ENCODE measurements at places on chromosomes 11 and 22.
A peak's percentile ranks its signal among the peaks of the same experiment; 100 is the strongest.

- no peak for DNase-seq
Measured at GRCh38 chr22:46092011-46092410, 58.3 kb upstream of the PPARA start.

- DNase-seq: no peak
Measured at GRCh38 chr11:122920579-122920978, 38.0 kb downstream of the JHY start.

DNA sequence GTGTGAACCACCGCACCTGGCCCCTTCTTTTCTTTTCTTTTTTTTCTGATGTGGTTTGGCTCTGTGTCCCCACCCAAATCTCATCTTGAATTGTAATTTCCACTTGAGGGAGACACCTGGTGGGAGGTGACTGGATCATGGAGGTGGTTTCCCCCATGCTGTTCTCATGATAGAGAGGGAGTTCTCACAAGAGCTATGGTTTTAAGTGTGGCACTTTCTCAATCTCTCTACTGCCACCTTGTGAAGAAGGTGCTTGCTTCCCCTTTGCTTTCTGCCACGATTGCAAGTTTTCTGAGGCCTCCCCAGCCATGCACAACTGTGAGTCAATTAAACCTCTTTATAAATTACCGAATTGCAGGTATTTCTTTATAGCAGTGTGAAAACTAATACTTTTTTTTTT is 4.9 kb upstream of the TCN2 start:
- no peak for DNase-seq

GRCh38 chr11:114237321-114238280 is 58.6 kb upstream of the NNMT start:
- no peak for DNase-seq

GRCh38 chr11:132972565-132972964 is 559.7 kb downstream of the OPCML start:
- DNase-seq: no peak

- DNase-seq: no peak
Measured at GRCh38 chr11:106925245-106925644, 93.0 kb downstream of the GUCY1A2 start.

- DNase-seq: peak; percentile 30
Measured at GRCh38 chr11:75706260-75706729, 11.3 kb upstream of the MOGAT2 start.

DNA sequence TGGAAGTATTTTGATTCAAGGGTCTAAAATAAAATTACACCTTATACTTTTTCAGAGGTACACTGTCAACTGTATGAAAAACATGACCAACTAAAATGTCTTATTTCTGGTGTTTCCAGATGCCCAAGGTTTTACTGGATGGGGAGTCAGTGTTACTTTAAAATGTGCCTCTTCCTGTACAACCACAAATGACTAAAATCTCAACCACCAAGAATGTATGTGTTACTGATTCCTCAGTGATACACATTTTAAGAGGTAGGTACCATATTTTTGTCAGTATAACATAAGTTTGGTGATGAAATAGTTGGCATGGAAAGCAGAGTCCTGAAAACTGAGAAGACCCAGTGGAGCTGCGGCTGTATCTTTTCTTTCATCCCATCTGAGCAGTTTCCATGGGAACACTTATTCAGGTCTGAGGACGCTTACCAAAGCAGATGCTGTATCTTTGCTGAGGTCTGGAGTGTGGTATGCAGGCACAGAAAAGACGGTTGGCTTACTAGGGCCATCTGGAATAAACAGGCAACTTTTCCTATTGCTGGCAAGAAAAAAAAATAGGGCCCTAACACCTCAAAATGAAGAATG is 21.2 kb upstream of the TP53AIP1 start:
- no peak for DNase-seq

GRCh38 chr11:117586392-117586791 is 210.6 kb downstream of the DSCAML1 start:
- DNase-seq: no peak

- DNase-seq: no peak
Measured at GRCh38 chr22:49946612-49947295, 13.8 kb upstream of the PIM3 start.

DNA sequence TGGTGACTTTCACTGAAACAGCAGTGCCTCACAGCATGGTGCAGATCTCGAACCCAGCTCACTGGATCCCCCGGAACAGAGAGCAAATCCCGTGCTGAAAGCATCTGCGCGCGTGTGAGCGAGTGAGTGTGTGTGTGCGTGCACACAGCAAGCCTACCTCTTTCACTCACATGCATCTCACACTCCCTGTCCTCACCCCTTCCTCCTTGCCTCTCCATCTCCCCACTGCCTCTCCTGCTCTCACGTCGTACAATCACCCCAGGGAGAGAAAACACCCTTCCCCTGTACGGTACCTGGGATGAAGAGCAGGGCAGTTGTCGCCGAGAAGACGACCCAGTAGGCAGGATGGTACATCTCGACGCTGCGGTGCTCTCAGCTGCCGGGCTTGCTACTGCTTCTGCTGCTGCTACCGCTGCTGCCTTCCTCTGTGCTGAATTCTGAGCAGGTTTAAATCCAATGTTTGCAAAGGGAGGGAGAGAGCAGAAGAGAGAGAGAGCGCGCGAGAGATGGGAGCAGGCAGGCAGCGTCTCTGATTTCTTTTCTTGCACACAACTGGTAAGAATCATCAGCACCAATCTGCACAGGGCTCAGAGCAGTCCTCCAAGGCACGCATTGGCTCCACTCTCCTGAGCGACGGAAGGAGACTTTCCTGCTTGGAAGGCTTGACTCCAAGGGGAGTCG is at the start of gene OPCML:
OPCML (minus strand) TSS at position 531 of the 681 bp plus-strand sequence.
- no peak for DNase-seq
